Esophagus mucosa (tissue), 1 donor: ENCODE measurements at places on chromosomes 11 and 22. TPM values are rescaled to one million over a fixed set of nuclear protein-coding genes. Genes with fewer than 3 reads are reported as not detected.

DNA sequence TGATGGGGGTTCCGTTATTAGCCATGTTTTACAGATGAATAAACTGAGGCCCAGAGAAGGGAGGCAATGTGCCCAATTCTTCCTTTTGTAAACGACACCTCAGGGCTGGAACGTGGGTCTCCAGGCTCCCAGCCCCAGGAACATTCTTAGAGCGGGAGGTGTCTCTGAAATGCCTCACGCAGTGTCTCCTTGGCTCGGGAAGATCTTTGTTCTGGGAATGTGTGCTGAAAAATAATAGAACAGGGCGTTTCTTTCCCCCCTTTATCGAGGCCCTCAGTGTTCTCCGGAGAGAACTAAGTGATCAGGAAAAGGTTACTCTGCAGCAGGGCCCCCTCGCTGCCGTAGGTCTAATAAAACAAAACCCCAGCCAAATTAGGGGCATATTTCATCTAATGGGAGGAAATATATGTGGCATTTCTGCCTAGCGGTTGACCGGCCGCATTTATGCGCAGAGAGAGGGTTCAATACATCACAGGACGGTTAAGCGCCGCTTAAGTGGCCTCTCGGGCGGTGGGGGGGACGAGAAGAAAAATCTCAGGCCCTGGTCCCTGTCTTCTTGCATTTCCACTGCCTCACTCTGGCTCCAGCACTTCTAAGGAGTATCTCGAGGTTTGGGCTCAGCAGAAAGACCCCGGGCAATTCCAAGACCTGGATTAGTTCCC lies 564.3 kb downstream of the MN1 start:
- no peak for ATAC-seq

DNA sequence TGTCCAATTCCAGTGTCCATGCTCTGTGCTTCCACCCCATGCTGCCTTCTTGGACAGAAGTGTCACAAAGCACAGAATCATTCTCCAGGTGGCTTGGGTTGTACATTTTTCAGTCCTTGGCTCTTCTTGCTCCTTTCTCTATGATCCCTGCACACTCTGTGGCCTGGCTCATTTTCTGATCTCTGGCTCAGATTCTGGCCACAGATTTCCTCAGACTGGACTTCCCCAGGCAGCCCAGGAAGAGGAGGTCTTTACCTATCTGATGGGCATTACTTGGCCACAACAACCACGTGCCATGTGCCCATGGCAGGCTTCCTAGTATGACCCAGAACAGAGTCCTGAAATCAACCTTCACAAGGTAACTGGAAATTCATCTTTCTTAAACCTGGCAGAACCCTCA lies 27.2 kb downstream of the SYTL2 start:
- no peak for ATAC-seq

GRCh38 chr22:39524753-39525657 lies 4.6 kb downstream of the ATF4 start:
- no peak for ATAC-seq

DNA sequence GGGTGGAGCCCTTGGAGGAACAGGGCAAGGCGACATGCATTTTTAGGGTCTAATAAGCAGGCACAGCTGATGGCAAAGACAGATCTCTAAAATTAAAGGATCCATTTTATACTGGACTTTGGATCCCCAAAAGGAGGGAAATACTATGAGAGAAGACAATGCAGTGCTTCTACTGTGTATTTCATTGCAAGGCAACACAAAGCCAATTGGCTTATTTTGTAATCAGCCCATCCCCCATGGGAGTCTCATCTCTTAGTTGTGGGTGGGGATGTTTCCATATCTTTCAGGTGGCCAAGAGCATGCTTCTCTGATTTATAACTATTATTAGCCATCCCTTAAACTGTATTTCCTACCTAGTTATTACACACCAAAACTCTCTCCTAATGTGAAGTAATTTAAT lies 18.5 kb upstream of the EI24 start:
- ATAC-seq = no peak

DNA sequence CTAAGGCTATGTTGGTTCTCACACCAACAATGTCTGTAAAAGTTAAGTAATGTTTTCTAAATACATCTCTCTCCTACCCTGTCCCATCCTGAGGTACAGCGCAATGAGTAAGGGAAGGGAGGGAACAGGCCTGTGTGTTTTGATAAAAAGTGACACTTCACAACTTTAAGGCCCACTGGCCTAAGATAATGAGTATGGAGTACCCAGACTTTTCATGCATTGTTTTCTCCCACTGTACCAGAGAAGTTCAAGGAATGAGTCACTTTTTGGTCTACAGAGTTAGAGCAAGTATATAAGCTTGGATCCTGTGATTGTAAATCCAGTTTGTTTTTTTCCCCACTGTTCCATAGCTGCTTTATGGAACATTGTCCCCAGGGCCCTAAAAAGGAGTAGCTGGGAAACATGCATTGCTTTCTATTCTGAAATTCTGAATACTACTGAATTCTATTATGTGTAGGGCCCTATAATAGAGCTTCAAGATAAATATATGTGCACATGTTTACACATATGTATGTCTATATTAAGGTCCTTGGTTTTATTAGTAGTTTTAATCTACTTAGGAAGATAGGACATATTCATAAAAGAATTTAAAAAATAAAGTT lies 29.8 kb downstream of the KCNE3 start:
- ATAC-seq = peak; percentile 47

- ATAC-seq = no peak
Measured at GRCh38 chr22:47122441-47123000, 360.1 kb downstream of the TBC1D22A start.

- no peak for ATAC-seq
Measured at GRCh38 chr22:43389227-43389836, 22.5 kb upstream of the MPPED1 start.

DNA sequence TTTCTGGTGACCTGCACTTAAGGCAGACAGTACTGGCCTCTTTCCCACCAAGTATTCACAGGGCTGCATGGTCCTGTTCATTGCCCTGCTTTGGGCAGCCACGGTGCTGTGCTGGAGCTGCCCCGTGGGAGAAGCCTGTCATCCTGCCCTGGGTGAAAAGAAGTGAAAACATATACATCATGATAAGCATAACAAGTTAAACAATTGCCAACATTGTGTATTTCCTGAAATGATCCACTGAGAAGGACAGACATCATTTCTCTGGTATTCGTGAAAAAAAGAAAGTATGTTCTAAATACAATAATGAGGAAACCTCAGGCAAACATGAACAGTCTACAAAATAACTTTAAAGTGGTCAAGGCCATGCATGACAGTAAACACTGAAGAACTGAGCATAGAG lies 393.1 kb downstream of the TMEM135 start:
- no peak for ATAC-seq

GRCh38 chr11:45809456-45810395 lies 4.8 kb downstream of the SLC35C1 start:
- no peak for ATAC-seq

DNA sequence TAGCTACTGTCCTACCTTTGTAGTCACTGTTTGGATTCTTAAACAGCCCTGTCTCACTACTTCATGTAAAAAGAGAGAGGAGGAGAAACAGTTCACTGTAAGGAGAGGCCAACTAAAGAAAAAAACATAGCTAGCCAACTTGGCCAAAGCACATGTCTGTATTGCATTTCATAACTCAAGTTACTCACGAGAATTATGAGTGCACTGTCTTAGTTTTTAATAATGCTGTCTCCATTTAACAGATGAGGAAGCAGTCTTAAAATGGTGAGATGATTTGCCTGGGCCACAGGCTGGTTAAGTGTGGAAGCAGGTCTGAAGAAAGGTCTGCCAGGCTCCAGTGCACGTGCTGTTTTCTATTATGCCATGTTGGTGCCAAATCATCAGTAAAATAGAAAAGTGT lies 104.5 kb downstream of the UVRAG start:
- no peak for ATAC-seq

- ATAC-seq = no peak
Measured at GRCh38 chr11:70496591-70497535, 98.5 kb downstream of the CTTN start.

- no peak for ATAC-seq
Measured at GRCh38 chr22:47618180-47619010, 855.9 kb downstream of the TBC1D22A start.

DNA sequence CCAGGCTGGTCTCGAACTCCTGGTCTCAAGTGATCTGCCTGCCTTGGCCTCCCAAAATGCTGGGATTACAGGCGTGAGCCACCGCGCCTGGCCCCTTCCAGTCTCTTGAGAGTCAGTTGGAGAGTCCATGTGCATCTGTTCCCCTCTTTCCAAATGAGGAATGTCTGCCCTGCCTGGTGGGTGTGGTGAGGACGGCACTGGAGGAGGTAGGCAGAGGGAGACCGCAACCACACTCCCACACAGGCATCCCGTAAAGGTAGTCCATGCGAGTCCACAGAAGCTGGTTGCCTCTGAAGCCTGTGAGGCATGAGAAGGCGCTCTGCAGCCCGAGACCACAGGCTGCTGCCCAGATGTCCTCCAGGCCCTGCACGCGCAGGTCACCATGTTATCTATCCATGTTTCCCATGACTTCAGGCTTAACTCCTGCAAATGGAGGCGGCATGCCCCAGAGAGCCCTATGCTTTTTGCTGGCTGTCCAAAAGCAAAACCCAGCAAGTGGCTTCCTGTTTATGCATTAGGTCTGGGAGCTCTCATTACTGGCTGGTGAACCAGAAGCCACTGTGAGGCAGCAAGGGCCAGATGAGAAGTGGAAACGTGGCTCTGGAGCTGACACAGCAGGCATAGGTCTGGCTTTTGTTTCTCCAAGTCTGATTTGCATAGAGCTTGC lies 43.4 kb downstream of the GRIK4 start:
- ATAC-seq = no peak

DNA sequence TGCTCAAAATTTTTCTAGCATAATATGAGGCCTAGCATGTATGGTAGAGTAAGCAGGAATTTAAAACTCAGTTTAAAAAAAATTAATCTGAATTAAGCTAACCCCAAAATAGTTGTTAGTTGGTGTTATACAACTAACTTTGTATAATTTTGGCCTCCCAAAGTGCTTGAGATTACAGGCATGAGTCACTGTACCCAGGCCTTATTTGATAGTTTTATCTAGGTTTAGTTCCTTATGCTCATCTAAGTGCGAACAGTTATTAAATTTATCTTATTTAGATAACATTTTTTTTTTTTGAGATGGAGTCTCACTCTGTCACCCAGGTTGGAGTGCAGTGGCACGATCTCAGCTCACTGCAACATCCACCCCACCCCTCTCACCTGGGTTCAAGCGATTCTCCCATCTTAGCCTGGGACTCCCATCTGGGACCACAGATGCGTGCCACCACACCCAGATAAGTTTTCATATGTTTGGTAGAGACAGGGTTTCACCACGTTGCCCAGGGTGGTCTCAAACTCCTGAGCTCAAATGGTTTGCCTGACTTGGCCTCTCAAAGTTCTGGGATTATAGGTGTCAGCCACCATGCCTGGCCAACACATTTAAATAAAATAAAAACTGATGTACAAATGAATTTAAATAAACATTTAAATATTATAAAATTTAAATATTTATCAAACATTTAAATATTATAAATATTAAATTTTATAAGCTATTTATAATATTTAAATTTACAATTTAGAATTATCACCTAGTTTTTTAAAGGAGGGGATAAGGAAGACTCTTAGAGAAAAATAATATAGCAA lies 7.5 kb downstream of the IL18 start:
- no peak for ATAC-seq

The HTR3A gene
- not detected for total RNA-seq

The NCF4 gene
- 1.8 TPM for total RNA-seq

The TRPM5 gene
- total RNA-seq = not detected

The PGA5 gene
- not detected for total RNA-seq

The CDKN1C gene
- total RNA-seq = 3.5 TPM
